ENCODE measurements at places on chromosomes 11 and 22.

DNA sequence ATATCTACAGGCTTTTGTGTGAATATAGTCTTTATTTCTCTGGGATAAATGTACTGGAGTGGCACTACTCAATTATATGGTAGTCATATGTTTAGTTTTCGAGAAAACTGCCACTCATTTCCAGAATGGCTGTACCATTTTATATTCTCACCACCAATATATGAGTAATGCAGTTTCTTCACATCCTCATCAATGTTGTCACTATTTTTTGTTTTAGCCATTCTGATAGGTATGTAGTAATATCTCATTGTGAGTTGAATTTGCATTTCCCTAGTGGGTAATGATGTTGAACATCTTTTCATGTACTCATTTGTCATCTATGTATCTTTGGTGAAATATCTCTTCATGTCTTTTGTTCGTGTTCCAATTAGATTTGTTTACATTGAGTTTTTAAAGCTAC lies 18.0 kb downstream of the ACRV1 start:
- no peak for DNase-seq

DNA sequence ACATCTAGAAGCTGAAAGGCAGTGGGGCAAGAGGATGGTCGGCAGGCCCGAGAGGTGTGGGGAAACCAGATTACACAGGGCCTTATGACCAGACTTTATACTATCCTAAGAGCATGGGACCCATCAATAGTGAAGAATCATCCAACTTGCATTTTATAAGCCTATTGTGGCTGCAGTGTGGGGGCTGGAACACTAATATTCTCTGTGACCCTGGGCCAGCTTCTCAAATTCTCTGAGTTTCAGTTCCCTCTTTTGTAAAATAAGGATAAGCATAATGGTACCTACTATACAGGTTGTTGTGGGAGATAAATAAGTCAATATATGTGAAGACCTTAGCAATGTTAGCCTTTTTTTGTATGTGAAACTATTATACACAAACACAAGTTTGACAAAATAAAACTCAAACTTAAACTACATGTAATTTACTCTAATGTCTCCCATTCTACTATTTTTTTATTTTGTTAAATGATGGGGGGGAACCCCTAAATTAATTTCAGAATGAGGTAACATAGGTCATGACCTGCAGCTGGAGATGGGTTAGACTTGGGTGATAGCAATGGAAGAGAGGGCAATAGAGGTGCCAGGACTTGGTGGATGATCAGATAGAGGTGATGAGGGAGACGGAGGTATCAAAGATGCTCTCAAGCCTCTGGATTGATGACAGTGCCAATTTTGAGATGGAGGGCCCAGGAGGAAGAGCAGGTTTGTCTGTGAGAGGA lies 30.1 kb downstream of the SMCO4 start:
- no peak for DNase-seq

DNA sequence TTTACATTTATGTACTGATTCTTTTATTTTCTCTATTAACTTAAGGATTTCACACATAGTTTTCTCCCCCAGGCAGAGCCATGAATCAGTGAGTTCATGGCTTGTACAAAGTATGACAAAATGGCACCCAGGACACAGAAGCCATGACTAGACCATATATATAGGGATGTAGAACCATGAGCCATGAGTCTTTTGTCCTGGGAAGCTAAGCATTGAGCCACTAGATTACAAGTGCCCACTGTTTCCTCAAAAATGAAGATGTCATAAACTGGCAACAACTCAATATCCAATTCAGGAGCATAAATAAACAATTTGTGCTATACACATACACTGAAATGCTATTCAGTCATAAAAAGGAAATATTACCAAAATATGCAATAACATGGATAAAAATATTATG lies 36.2 kb downstream of the CARD18 start:
- no peak for DNase-seq

GRCh38 chr11:19226378-19227195 lies 14.2 kb downstream of the E2F8 start:
- no peak for DNase-seq

- no peak for DNase-seq
These were observed 7.1 kb upstream of the MPEG1 start for GRCh38 chr11:59219836-59220235.

- no peak for DNase-seq
These were observed 292.0 kb downstream of the NTM start for GRCh38 chr11:131662317-131662972.

DNA sequence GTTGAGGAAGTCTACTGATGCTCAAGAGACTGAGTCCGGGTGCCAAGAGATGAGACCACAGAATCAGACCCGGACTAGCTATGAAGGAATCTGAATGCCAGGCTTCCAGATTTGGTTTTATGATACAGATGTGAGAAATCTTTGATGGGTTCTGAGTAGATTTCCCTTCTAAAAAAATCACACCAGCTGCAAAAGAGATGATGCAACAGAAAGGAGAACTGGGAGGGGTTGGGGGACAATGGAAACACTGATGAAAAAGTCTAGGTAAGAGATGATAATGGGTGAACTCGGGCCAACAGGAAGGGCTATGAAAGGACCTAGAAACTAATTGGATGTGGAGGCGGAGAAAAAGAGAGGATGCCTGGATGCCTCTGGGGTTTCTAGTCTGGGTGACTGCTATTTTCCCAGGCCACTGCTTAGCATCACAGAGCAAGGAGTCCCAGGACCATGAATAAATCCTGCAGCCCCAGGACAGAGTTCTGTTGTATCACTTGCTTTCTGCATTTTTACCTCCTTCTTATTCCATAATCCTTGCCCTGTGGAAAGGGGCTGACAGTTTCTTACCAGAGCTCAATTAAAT lies 115.4 kb upstream of the SEZ6L start:
- no peak for DNase-seq

- DNase-seq = no peak
These were observed 40.9 kb downstream of the DGCR2 start for GRCh38 chr22:19081351-19081750.

Measured in stimulated activated CD8-positive, alpha-beta memory T cell treated with anti-CD3 and anti-CD28 coated beads, Interleukin-4, amount 100 ng/mL, for 1 hour (primary cell).